ENCODE measurements at places on chromosomes 7 and 10.
A peak's percentile ranks its signal among the peaks of the same experiment; 100 is the strongest.

- DNase-seq: no peak
Observed at GRCh38 chr10:88207121-88207546, 343.7 kb downstream of the PTEN start.

GRCh38 chr10:74282848-74283210 is 131.8 kb downstream of the ADK start:
- no peak for DNase-seq

GRCh38 chr10:128156999-128157755 is 31.0 kb upstream of the MKI67 start:
- no peak for DNase-seq

- no peak for DNase-seq
Observed at GRCh38 chr10:132107949-132108877, 42.5 kb downstream of the JAKMIP3 start.

- DNase-seq: no peak
Observed at GRCh38 chr10:66981361-66982052, 55.7 kb downstream of the LRRTM3 start.

DNA sequence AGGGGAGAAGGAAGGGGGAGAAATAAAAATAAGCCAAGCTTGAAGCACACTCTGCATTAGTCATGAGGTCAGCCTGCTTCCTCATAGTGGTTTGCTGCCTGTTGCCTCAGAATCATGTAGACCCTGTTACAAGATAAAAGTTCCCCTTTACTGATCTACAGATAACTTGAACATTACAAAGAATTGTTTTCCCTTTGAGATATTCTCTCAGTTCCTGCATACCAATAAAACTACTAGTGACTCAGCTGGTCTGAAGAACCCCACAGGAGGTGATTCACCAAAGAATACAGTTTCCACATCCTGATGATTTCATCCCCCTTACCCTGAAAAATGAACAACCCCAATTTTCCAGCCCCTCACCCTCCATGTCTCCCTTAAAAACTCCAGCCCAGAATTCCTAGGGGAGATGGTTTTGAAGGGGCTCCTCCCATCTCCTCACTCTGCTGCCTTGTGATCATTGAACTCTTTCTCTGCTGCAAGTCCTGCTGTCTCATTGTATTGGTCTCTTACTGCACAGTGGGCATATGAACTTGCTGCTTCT is 31.5 kb upstream of the NRP1 start:
- DNase-seq: no peak

DNA sequence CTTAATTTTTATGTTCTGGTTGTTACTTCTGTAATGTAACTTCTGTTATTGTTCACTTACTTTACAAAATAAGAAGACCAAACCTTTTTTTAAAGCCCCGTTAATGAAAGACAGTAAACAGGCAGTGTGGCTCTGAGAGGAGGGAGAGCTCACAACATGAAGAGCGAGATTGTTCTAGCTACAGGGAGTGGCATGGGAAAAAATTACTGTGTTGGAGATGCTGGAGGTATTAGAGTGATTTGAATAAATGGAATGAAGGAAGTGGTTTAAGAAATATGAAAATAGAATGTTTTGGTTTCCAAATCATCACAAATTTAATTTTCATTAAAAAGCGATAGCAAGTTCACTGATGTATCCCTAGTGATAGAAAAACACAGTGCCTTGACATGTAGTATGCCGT is 31.8 kb downstream of the REEP3 start:
- no peak for DNase-seq

GRCh38 chr7:10655031-10655430 is 318.6 kb upstream of the PHF14 start:
- DNase-seq: no peak

GRCh38 chr7:115340828-115341227 is 418.9 kb downstream of the MDFIC start:
- DNase-seq: no peak

DNA sequence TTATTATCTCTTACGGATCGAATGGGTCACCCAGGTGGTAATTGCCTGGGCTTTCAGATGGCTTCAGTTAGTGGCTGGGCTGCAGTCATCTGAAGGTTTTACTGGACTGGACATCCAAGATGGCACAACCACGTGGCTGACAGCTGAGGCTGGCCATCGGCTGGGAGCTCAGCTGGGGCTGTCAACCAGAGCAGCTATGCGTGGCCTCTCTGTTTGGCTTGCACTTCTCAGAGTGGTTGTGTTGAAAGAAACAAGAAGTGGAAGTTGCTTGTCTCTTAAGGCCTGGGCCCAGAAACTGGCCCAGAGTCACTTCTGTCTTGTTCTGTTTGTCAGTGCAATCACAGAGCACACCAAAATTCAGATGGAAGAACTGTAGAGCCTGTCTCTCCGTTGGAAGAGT is 5.7 kb upstream of the GDI2 start:
- no peak for DNase-seq

GRCh38 chr10:106941297-106942034 is 223.0 kb downstream of the SORCS1 start:
- no peak for DNase-seq

DNA sequence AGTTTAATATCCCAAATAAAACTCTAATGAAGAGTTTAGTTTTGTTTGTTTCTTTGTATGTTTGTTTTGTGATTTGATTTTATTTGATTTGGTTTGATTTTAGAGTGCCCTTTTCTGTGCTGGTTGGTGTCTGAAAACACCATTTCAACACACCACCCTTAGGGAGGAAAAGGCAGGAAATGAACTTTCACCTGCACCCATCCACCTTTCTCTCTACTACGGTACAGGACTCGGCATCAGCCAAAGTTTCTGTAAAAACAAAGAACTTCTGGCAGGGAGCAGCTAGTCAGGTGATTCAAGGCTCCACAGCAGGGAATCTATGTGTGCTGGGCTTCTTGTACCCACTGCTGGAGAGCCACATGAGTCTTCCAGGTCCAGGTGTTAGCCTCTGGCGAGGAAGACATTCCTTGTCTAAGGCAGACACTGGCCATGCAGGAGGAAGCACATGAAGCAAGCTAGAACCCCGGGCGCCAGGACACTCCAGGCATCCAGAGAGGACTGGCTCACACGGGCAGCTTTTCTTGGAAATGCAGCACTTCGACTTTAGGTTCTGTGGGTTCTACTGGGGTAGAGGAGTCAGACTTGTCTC is 22.1 kb upstream of the STK17A start:
- DNase-seq: no peak

DNA sequence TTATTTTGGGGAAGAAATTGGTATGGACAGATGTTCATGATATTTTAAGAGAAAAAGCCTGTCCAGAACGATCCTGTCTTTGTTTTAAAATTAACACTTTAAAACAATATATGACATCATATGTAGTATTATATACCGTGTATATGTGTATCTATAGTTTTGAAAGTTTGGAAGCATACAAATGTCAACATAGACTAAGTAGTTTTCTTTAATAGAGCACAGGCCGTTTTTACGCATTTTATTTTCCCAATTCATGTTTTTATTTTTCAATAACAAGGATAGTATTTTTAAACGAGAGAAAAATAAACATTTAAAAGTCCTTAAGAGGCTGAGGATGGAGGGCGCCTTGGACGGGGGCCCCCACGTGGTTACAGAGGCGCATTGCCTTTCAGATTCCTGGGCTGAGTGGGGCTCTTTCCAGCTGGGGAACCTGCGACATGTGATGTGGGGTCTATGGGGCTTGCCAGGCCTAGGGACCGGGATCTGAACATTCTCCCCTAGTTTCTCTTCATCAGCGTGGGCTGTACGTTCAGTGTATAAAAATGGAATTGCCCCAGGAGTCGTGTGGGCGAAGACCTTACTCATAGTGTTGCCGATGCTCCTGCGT is 127.8 kb upstream of the ZNF746 start:
- peak; percentile 38 for DNase-seq

DNA sequence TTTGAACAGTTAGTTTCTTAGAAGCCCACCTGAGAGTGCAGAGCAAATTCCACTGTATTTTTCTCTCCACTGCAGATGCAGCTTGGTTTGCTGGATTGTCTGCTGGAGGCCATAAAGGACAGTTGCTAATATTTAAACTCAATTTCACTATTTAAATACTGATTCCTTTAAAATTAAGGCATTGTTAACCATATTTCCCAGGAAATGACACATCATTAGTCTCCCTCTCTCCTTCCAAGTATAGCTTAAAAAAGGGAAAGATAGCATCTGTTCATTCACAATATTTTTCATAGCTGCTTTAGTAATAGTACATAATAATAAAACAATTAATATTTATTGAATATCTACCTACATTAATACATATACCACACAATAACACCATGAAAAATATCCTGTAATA is 252.9 kb downstream of the HGF start:
- DNase-seq: no peak

DNA sequence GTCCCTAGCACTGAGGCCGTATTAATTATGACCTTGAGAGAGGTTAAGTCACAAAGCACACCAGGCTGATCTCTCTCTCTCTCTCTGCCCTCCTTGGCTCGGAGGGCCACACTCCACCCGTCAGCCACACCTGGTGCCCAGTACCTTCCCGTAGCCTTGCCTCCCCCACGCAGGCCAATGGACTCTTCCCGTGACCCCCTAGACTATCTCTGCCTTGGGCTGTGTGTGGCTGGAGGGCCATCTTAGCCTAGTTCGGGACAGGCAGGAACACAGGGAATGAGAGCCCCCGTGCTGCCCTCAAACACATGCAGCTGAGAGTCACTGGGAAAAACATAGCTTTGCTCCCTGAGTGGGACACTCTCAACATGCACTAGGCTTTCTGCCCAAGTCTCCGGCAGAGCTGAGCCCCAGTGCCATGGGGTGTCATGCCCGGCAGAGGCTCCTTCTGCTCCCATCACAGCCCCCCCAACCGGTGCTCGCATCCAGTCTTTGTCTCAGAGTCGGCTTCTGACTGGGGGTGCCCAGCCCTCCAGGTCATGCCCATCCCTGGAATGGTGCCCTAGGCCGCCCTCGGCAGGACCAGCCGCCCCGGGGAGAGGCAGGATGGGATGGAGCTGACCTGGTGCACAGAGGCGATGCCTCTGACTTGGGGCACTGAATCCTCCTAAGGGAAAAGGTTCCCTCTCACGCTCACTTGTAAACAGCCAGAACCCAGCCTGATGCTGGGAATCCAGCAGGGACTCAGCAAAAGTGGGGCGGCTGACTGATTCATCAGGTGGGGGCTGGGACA is 63.0 kb downstream of the TCERG1L start:
- no peak for DNase-seq

- no peak for DNase-seq
Observed at GRCh38 chr7:159094023-159094740, 50.5 kb downstream of the VIPR2 start.

DNA sequence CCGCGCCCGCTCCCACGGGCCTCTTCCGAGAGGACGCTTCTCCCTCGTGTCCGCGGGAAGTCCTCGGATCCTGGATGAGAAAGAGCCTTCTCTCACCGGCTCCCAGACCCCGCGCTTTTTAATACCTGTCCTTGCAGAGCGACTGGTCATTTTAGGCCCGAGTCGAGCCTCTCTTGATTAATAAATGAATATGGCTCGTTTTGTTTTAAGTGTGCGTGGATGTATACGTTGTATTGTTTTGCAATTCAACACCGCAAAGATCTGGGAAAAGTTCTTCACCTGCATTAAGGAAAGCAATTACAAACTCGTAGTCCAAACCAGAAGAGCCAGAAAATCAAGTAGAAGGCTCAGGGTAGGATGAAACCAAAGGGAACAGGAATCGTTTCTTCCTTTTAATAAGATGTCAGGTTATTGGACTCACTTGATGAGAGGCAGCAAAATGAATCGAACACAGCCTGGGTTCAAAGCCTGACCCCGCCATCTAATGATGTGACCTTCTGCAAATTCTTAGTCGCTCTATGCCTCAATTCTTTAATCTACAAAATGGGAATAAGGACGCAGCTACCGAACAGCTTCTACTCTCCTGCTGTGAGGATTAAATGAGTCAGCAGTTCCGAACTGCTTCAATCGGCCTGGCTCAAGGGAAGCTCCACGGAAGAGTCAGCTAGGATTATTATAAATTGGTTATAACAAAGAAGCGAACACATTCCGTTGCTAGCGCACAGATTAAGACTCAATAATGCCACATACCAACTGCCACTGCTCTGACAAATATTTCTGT is 277.8 kb upstream of the NEBL start:
- no peak for DNase-seq

DNA sequence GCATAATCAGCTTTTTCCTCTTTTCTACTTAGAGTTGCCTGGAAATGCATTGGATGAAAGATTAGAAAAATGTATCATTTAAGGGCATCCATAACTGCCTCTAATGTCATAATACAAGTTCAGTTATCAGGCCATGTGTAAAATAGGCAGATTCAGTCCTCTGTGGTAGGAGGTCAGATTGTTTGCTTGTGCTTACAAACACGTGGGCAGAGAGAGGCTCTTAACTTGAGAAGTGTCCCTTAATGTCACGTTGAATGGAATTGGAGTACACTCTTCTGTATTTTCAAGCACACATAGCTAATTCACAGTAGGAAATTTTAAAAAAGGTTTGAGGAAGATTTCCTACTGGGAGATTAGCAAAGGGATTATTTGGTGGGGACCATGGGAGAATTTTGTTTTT is 359.8 kb upstream of the MTPN start:
- no peak for DNase-seq

GRCh38 chr10:43706166-43706565 is 57.5 kb upstream of the ZNF32 start:
- no peak for DNase-seq

DNA sequence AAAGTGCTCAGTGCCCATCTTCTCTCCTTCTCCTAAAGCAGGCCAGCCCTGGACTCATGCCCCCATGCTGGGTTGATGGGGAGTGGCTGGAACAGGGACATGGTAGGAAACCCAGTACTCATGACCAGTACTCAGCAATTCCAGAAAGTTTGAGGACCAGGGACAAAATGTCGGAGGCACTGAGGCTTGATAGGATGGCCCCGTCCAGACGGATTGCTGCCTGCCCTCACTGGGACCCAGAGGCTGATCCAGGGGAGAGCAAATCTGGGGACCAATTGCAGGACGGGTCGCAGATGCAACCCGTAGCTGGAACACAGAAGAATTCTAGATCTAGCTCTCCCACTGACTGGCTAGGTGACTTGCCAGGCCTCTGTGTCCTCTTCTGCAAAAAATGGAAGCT is 5.1 kb downstream of the ZCCHC24 start:
- DNase-seq: no peak

GRCh38 chr10:114577133-114577532 is 80.9 kb downstream of the ABLIM1 start:
- no peak for DNase-seq

- no peak for DNase-seq
Observed at GRCh38 chr10:70652761-70653657, 19.3 kb upstream of the ADAMTS14 start.

- no peak for DNase-seq
Observed at GRCh38 chr10:120121768-120122167, 229.2 kb downstream of the SEC23IP start.

GRCh38 chr7:34844406-34844805 is 186.4 kb downstream of the NPSR1 start:
- no peak for DNase-seq

GRCh38 chr7:67625257-67625737 is 628.7 kb downstream of the TYW1 start:
- peak; percentile 20 for DNase-seq
